Dermis microvascular lymphatic vessel endothelial cell (primary cell): ENCODE measurements at places on chromosomes 6 and 20.
A peak's percentile ranks its signal among the peaks of the same experiment; 100 is the strongest.

DNA sequence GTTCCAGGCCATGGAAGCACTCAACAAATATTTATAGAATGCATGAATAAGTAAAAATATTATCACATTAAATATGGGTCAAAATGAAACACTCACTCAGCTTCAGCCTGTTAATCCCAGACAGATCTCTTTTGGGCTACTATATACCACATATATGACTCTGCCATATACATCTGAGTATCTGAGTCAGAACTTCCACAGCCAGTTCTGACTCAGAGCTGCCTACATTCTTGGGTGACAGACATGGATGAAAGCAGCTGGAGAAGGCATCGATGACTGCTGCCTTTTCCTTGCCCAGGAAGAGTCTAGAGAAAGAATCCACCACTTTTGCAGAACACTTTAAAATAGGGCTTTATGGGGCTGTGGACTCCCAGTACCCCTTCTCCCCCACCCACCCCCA is 11.5 kb upstream of the PDYN start:
- no peak for DNase-seq

DNA sequence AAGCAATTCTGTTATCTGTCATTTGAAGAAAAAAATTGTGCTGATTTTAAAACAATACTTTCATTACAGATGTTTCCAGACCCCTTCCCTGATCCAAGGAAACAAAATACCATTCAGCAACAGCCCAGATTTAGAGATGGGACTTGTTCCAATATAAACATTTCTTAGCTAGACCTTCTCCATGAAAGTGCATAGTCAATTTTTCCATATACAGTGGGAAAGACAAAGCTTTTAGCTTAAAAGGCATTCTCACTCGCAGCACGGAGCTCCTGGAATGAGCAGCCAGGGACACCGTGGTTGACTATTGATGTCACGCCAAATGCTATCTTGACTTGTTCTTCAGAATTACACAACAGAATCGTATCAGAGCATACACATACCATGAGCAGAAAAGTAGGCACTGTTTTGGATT is 21.5 kb downstream of the LAMA4 start:
- DNase-seq, result peak; percentile 97

GRCh38 chr6:30703821-30704220 is 13.0 kb upstream of the NRM start:
- DNase-seq, result no peak

- peak; percentile 93 for DNase-seq
These were observed 37.4 kb downstream of the ATXN1 start for GRCh38 chr6:16723826-16724225.

GRCh38 chr20:11246251-11246775 is 572.5 kb upstream of the JAG1 start:
- DNase-seq, result peak; percentile 42

GRCh38 chr6:12279322-12280091 is 10.7 kb upstream of the EDN1 start:
- no peak for DNase-seq

GRCh38 chr6:151109361-151109760 is 130.4 kb upstream of the AKAP12 start:
- no peak for DNase-seq

GRCh38 chr6:22622351-22622750 is 53.0 kb downstream of the HDGFL1 start:
- DNase-seq, result no peak

GRCh38 chr6:3247255-3248146 is 11.2 kb upstream of the PSMG4 start:
- DNase-seq, result no peak

DNA sequence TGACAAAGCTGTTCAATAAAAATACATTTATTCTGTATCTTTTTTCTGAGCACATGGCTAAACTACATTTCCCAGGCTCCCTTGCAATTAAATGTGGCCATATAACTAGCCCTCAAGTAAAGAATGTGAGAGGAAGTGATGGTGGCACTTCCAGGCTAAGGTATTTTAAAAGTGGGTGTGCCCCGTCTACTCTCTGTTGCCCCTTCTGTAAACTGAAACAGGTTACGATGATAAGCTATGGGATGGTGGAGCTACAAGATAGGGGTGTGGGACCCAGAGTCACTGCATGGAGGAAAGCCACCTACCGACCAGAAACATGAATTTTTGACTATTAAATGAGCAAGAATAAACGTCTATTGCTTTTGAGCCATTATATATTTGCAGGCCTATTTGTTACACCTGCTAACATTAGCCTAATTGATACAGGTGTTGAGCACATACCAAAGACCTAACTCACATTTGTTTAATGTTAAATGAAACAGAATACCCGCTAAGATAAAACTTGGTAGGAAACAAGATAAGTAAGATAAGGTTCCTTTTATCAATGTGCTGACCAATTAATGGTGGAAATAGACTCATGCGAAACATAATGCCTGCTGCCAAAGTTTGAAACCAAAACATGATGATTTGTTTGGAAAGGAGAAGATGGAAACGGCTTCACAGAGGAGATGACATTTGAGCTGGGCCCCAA is 3.1 kb downstream of the FYN start:
- DNase-seq, result no peak

- DNase-seq, result no peak
These were observed 22.7 kb upstream of the RNF24 start for GRCh38 chr20:4038047-4038459.

DNA sequence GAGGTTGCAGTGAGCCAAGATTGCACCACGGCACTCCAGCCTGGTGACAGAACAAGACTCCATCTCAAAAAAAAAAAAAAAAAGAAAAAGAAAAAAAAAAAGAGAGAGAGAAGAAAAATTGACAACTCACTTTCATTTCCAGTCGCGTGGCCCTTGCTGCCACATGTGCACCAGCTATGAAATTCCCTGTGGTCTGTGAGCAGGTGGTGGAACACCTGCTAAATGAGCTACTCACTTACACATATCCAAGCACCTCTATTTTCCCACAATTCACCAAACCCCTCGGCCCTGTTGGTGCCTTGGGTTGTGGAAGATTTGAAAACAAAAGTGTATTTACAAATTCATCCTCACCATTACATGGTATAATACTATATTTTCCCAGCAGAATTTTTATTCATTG is 105.2 kb upstream of the ASF1A start:
- no peak for DNase-seq

DNA sequence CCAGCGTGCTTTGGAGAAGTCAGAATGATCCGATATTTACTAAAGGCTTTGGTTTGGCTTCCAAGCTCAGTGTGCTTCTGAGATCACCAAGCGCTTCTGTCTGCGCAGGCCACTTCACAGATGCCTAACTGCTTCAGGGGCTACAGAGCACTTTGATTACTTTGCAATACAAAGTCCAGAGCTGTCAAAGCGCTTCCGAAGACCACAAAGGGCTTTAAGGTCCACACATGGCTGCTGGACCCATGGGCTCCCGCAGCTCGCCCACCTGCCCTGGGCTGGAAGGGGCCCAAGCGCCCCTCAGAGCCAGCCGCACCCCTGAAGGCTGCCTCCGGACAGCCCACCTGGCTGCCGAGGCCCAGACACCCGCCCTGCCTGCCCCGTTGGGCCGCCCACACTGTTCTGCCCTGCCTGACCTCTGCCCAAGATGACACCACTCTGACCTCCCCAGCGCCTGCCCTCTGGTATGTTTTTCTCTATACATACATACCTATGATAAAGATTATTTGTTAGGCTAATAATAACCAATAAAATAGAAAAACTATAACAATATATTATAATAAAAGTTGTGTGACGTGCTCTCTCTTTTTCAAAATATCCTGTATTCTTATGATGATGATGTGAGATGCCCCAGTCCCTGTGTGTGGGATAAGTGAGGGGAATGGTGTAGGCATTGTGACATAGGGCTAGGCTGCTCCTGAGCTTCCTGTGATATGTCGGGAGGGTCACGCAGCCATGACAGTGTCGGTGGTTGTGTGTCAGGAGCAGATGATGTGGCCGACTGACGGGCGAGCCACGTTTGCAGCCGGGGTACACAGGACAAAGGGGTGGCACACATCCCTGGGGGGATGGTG is 22.6 kb downstream of the DYNLT1 start:
- DNase-seq, result no peak

- DNase-seq, result no peak
These were observed 14.4 kb downstream of the PPP1R3G start for GRCh38 chr6:5099537-5099936.

DNA sequence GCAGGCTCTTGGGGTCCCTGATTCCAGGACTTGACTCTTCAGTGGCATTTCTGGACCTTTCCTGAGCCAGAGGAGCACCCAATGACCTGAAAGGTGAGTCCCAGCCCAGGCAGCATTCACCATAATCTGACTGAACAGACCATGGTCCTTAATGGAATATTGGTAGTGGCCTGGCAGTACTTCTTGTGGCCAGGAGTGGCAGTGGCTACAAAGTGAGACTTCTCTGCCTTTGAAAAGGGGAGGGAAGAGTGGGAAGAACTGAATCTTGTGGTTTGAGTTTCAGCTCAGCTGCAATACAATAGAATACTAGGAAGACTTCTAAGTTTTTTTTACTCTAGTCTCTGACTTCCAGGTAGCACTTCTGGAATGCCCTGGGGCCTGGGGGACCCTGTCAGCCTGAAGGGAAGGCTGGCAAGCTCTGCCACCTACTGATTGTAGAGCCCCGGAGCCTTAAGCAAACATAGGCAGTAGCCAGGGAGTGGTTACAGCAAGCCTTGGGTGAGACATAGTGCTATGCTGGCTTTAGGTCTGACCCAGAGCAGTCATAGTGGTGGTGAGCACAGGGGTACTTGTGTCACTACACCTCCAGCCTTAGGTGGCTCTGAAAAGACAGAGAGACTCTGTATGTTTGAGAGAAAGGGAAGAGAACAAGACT is 674.2 kb upstream of the MANEA start:
- no peak for DNase-seq

- no peak for DNase-seq
These were observed 9.1 kb downstream of the KIZ start for GRCh38 chr20:21134883-21135493.

- no peak for DNase-seq
These were observed 19.4 kb upstream of the SDHAF4 start for GRCh38 chr6:70547313-70547712.

DNA sequence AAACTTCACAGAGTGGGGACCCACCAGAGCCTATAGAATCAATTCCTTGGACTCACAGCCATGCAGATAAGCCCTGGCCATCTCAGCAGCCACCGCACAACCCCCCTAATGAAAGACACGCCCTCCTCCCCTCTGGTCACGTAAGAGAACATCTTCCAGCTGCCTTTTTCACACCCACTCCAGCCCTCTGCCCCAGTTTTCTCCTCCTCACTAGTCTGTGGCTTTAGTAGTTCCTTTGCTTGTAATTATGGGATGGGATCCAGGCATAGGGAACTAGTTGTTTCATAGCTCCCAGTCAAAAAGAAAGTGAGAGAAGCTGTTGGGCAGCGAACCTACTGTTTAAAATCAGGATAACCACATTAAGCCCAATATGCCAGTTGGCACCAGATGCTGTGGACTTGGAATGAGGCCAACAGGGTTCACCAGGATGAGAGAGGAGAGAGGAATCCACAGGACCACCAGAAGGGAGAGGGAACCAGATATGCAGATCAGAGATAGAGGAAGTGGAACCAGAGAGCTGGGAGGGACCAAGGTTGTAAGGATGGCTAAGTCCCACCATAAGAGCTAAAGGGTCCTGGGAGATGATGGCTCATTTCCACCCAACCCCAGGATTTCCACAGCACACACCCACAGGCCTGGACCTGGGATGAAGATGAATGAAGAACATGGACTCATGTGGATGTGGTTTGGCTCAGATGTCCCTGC is 9.0 kb upstream of the BTN3A1 start:
- DNase-seq, result no peak

DNA sequence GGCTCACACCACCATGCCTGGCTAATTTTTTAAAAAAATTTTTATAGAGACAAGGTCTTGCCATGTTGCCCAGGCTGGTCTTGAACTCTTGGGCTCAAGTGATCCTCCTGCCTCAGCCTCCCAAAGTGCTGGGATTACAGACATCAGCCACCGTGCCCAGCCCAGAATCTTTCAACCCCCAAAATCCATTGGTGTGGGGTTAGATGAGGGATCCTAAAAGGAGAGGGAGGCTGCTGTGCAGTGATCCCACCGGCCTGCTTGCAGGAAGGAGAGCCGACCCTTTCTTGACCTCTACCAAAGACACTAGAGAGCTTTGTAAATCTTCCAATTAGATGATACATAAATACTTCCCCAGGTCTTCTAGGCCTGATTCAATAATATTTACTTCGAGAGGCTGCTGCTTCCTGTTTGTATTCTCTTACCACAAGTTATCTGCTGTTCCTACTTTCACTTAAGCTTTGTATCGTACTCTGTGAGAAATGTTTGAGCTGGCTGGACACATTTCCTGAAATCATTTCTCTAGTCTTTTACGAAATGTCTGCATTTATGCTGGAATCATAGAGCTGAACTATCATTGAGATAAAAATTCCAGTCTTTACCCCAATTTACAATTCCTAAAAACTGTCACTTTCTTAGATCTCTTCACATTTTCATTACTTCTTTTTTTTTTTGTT is 49.3 kb upstream of the IER3 start:
- DNase-seq, result no peak

GRCh38 chr6:10412461-10413261 is 2.2 kb downstream of the TFAP2A start:
- DNase-seq, result no peak

DNA sequence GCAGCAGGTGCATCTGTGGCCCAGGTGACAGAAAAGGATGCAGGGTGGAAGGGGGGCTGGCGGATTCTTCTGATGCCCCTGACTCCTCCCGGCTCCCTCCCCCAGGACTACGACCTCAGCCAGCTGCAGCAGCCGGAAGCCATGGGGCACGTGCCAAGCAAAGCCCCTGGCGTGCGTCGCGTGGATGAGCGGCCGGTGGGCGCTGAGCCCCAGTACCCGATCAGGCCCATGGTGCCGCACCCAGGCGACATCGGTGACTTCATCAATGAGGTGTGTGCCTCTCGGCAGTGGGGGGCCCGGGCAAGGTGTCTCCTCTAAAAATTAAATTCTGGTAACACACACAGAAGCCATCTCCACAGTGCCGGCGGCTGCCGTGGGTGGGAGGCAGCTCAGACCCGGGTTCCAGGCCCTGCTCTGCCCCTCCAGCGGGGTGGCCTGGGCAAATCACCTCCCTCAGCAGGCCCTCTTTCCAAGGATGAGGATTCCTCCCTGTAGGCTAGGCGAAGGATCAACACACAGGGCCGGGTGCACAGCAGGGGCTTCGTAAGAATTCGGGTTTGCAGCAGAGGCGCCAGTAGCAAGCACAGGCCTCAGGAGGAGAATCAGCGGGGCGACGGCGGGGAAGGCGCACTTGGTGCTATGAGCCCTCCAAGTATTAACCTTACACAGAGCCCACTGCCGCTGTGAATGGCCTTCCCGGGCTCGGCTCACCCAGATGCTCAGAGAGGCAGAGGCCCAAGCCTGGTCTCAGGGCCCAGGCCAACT is 131.5 kb downstream of the TAF4 start:
- DNase-seq, result no peak

- DNase-seq, result no peak
These were observed 402 bp downstream of the ZBTB12 start for GRCh38 chr6:31901415-31901952.

DNA sequence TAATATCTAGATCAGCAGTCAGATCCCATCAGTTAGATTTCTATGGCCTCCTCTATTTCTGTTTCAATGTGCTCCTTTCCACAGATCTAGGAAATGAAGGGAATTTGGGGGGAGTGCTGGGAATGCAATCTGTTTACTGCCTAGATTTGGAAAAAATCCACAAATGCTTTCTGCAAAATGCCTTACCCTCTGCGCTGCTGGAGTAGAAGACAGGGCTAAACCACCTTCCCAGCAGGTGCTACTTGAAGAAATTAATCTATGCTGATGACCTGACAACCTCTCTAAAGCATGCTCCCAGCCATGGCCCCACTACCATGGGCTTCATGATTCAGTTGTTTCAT is 46.2 kb downstream of the LY86 start:
- no peak for DNase-seq

- DNase-seq, result no peak
These were observed 15.7 kb upstream of the NHSL1 start for GRCh38 chr6:138514860-138515540.
